DMS79 treated with DMSO at 0.1 percent for 48 hours (cell line): ENCODE measurements at places on chromosomes 3 and 15.

- DNase-seq = peak; percentile 9
Observed at GRCh38 chr3:12984023-12984823, 89.0 kb downstream of the IQSEC1 start.

DNA sequence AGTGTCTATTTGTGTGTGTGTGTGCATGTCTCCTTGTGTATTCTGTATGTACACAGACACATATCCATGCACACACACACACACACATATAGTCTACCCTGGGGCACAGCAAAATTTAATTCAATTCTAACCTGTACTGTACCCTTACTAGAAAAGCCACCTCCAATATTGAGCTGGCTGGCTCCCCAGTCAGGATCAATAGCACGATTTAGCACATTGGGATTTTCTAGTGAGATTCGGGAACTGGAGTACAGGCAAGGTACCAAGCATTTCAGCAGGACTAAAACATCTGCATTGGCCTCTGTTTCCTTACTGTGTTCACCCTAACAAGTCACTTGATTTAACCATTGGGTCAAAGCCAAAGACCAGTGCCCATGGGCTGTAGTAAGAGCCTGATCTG is 13.2 kb downstream of the FSTL1 start:
- DNase-seq = no peak

GRCh38 chr3:143120716-143121240 is 1.2 kb downstream of the CHST2 start:
- DNase-seq = no peak

DNA sequence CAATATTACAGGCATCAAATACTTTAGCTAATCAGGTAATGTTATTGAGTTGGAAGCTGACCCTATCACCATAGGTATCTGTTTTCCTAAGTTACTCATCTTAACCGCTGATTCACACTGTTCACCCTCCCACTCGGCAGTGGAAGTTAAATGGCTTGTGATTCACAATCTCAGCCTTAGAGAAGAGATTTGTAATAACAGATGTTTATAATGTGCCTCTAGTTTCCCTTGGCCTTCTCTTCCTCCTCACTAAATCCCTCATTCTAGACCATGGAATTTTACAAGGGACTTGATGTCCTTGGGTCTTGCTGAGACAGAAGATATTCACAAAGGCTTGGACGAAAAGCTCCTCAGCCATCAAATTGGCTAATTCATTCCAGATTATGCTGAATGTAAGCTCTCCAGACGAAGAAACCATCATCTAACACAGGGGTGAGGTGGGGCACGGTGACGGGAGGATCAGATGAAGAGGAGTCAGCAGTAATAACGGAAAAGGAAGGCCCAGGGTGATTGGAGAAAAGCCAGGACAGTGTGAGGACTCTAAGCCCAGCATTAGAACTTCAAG is 931.7 kb downstream of the MCTP2 start:
- DNase-seq = no peak

DNA sequence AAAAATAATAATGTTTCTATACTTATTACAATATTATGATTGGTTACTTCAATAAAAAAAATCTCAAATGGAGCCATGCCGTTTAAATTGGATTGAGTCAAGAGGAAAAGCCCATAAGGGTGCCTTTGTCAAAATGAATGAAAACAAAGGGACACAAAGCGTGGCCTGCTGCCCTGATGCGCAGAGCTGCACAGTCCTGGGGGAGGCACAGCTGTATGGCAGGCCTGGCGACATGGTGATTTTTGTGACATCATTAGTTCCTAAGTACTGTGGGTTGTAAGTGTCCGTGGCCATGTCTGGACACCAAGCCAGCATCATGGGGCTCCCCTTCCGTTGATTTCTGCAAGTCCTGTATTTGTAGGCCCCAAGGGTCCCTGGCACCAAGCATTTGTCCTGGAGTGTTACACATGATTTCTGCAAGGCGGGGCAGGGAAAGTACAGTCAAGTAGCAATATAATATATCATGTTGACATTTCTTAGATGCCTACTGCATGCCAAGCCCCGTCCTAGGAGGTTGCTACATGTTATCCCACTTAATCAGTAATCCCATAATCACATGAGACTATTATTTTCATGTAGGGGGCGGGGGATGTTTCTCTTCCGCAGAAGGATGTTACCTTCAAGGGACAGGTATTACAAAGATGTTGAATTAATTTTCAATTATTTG is 59.7 kb downstream of the GHSR start:
- DNase-seq = no peak

- DNase-seq = no peak
Observed at GRCh38 chr15:56086566-56086965, 93.2 kb upstream of the NEDD4 start.

- no peak for DNase-seq
Observed at GRCh38 chr3:46901591-46902187, 24.2 kb downstream of the PTH1R start.

- DNase-seq = peak; percentile 7
Observed at GRCh38 chr15:63035253-63035652, 7.3 kb upstream of the TPM1 start.

DNA sequence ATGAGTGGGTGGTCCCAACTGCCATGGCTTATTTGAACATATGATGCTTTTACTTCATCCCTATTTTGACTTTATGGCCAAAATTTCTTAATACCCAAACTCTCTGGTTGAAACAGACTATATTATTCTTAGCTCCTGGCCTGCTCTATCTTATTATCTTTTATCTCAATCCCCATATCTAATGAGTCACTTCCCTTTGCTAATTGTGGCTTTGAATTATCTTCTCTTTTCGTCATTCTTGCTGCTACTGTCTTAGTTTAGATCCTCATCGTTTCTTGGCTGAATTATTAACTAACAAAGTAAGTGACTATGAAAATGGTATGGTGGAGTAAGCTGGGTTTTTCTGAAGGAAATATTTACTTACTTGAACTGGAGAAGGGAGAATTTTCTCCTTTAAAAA is 28.2 kb upstream of the DNAJC19 start:
- no peak for DNase-seq

DNA sequence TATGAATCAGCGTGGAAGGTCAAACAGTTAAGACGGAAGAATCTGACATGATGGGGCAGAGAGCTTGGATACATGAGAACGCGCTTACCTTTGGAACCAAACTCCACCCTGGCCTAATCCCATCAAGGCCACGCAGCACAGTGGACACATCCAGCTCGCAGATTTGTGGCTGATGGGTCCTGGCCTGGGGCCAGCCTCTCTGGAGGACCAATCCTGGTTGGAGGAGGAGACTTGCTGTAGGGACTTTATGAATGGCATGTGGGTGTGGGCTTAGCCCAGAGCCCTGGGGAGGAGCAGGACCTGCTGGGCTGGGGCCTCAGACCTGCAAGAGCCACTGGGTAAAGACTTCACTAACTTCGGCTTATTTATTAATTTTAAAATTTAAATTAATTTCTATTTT is 73.4 kb upstream of the ANKRD34C start:
- DNase-seq = no peak

DNA sequence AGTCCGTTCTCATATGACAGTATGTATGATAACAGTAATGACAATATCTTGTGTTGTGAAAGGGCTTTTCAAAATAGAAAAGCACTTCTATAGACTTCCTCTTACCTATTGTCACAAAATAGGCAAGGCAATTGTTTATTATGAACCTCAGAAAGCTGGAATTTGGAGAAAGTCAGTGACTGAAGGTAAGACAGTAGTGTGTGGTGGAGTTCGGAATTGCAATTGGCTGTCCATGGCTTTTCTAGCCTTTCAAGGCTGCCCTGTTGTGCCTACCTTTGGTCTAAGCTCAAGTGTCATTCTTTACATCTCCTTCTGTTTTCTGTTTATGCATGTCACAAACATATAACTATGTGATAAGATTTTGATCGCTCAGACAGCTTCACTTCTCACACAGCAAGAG is 219.3 kb upstream of the NR2E3 start:
- DNase-seq = no peak

- no peak for DNase-seq
Observed at GRCh38 chr3:105862217-105862616, 6.6 kb downstream of the CBLB start.

- no peak for DNase-seq
Observed at GRCh38 chr3:120200493-120201235, 84.4 kb downstream of the GPR156 start.

GRCh38 chr3:11539677-11540076 is 104.0 kb downstream of the VGLL4 start:
- peak; percentile 0 for DNase-seq

DNA sequence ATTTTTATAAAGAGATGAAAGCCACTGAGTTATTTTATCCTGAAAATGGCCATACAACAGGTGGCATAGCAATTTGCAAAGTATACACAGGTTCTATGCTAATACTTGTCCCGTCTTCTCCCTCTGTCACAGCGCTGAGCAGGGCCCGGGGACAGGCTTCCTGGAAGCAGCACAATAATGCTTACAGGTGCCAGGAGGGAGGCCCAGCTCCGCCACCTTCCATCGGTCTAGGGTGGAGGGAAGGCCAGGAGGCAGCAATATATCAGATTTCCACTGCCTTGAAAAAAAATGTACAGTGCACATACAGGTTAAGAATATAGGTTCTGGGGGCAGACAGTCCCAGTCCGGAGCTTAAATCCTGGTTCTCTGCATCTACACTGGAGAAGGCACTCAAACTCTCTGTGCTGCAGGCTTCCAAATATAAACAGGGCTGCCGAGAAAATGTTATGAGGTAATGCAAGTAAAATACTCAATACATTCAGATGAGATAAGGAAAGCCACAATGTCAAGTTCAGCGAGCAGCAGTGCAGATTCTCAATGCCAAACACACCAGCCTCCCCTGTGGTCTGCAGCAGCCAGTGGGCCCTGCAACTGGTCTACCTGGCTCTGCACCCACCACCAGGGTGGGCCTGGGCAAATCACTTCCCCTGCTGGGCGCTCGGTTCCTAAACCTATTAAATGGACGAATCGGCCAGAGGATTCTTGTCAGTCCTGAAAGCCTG is 189.6 kb downstream of the XXYLT1 start:
- DNase-seq = peak; percentile 94

DNA sequence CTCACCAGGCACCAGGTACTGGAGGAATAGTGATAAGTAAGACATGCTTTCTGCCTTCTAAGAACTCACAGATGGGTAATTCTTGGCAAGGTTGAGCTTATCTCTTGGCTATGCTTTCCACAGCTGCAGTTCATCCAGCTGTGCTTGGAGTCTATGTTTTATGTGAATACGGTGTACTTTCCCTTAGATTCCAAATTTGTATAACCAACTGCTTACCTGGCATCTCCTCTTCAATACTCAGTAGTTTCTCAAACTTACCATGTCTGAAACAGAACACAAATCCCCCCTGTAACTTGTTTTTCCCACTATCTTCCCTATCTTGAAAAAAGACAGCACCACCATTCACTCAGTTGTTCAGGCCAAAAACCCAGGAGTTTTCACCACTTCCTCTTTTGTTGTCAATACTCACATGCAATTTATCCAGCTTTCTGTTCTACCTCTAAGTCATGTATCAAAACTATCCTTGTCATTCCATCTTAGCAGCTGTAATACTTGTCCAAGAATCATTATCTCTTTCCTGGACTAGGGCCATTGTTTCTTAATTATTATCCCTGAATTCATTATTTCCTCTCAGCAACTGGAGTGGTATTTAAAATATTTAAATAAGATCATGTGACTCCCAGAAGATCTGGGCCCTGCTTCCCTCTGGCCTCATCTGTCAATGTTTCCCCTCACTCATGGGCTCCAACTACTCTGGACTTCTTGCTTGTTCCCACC is 32.6 kb downstream of the COL6A5 start:
- no peak for DNase-seq

GRCh38 chr3:126834596-126835471 is 130.8 kb downstream of the CHCHD6 start:
- DNase-seq = no peak

DNA sequence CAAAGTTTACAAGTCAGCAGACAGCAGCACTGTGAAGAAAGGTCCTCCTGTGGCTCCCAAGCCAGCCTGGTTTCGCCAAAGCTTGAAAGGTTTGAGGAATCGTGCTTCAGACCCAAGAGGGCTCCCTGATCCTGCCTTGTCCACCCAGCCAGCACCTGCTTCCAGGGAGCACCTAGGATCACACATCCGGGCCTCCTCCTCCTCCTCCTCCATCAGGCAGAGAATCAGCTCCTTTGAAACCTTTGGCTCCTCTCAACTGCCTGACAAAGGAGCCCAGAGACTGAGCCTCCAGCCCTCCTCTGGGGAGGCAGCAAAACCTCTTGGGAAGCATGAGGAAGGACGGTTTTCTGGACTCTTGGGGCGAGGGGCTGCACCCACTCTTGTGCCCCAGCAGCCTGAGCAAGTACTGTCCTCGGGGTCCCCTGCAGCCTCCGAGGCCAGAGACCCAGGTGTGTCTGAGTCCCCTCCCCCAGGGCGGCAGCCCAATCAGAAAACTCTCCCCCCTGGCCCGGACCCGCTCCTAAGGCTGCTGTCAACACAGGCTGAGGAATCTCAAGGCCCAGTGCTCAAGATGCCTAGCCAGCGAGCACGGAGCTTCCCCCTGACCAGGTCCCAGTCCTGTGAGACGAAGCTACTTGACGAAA is 24.2 kb downstream of the STARD5 start:
- DNase-seq = no peak

- DNase-seq = no peak
Observed at GRCh38 chr15:48722764-48723661, 77.5 kb upstream of the FBN1 start.

- no peak for DNase-seq
Observed at GRCh38 chr15:99187936-99188335, 61.4 kb downstream of the TTC23 start.

GRCh38 chr3:13057282-13058040 is 15.8 kb downstream of the IQSEC1 start:
- no peak for DNase-seq

- no peak for DNase-seq
Observed at GRCh38 chr15:86021281-86022264, 58.1 kb upstream of the AGBL1 start.

- no peak for DNase-seq
Observed at GRCh38 chr3:59451800-59452746, 402.2 kb upstream of the CFAP20DC start.

- DNase-seq = no peak
Observed at GRCh38 chr3:181691901-181692300, 19.8 kb upstream of the SOX2 start.

GRCh38 chr3:56836276-56837163 is 34.8 kb upstream of the ARHGEF3 start:
- no peak for DNase-seq

- DNase-seq = no peak
Observed at GRCh38 chr3:184800349-184800930, 11.5 kb upstream of the VPS8 start.

- no peak for DNase-seq
Observed at GRCh38 chr3:125192190-125193035, 20.1 kb downstream of the SLC12A8 start.

- DNase-seq = no peak
Observed at GRCh38 chr3:4939276-4939675, 40.0 kb upstream of the BHLHE40 start.

DNA sequence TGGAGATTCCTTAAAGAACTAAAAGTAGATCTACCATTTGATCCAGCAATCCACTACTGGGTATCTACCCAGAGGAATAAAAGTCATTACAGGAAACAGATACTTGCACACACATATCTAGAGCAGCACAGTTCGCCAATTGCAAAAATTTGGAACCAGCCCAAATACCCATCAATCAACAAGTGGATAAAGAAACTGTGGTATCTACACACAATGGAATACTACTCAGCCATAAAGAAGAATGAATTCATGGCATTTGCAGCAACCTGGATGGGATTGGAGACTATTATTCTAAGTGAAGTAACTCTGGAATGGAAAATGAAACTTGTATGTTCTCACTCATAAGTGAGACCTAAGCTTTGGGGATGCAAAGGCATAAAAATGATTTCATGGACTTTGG is 23.8 kb downstream of the SLC7A14 start:
- no peak for DNase-seq
